Erythroblast (primary cell): ENCODE measurements at places on chromosomes 5 and 9.

DNA sequence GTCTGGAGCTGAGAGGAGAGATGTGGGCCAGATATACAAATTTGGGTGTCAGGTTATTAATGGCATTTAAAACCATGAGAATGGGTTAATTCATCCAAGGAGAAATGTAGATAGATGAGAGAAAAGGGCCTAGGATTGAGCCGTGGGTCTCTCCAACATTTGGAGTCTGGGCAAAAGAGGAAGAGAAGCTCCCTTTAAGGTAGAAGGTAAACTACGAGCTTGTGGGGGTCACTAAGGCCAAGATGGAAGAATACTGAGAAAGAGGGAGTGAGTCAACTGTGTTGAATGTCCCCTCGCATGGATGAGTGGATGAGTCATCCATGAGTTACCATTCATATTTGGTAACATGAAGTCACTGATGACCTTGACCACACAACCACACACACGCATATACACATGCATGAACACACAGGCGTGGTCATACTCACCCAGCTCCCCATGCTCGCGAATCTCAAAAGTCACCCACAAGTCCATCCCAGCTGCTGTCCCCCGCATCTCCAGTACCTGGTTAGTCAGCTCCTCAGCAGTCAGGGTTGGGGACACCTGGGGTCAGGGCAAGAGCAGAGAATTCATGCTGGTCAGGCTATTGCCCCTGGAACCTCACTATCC is 6.8 kb upstream of the FCHSD1 start:
- DNase-seq: no peak

DNA sequence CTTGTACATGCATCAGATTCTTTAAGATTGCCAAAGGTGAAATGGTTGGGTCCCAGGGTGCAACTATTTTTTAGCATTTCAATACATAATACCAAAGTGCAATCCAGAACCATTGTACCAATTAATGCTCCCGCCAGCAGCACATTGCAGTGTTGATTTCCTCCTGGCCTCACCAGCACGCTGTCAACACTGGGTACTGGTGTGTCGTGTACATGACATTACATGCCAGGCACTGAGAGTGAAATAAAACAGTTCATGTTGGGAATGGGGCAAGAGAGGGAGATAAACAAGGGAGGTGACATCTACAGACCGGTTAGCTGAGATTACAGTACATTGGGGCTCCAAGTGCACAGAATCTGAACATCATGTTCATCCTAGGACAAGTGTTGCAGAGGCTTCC is 37.8 kb downstream of the HMGCS1 start:
- DNase-seq: no peak

DNA sequence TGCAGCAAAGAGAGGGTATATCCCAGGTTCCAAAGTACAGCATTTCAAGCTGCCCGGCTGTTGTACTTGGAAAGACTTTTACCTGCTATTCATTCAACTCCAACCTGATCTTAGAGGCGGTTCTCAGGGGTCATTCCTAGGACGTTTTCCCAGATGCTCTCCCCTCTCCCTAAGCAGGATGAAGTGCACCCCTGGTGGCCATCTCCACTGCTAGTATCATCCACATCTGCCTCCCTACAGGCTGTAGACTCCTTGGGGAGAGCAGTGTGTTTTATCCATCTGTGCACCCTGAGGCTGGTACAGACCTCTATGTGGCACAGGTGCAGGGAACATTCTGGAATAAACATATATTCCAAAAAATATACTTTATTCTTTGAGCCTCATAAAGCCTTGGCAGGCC is 56.8 kb downstream of the PTPN3 start:
- DNase-seq: no peak

GRCh38 chr9:128026773-128027541 is 40.2 kb downstream of the NAIF1 start:
- no peak for DNase-seq

DNA sequence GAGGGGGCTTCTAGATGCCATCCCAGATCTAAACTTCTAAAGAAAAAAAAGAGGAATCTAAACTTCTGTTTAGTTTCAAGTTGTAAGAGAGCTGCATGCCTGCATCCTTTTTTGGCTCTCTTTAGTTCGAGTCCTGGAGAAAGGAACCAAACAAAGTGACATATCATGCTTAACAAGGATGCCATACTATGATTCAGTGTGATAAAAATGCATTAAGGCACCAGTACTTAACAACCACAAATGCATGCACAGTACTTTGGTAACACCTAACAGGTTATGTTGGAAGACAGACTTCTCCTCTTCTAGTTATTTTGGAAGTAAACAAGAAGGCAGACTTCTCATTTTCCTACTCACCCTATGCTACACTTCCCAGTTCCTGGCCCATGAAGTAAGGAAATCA is 27.3 kb downstream of the NME5 start:
- DNase-seq: no peak
